Peyer's patch (tissue), 4 donors: ENCODE measurements at places on chromosomes 4 and X. TPM values are rescaled to one million over a fixed set of nuclear protein-coding genes. Genes with fewer than 3 reads are reported as not detected.

DNA sequence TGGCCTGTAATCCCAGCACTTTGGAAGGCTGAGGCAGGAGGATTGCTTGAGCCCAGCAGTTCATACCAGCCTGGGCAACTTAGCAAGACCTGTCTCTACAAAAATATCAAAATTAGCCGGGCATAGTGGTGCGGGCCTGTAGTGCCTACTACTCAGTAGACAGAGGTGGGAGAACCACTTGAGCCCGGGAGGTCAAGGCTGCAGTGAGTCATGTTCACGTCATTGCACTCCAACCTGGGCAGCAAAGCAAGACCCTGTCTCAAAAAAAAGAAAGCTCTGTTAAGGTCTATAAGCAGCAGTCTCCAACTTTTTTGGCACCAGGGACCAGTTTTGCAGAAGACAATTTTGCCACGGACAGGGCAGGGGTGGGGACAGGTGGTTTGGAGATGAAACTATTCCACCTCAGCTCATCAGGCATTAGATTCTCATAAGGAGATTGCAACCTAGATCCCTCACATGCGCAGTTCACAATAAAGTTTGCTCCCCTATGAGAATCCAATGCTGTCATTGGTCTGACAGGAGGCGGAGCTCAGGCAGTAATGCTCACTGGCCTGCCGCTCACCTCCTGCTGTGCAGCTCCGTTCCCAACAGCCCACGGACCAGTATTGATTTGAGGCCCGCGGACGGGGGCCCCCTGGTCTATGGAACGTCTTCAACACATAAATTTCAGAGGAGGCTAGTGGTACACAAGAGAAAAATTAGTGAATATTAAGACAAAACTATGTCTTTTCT, 67.9 kb downstream of the KLHL8 start:
- peaks cover 11% of the 10 kb centered on the region for H3K4me1 ChIP-seq
- no peak overlapping the region for H3K27ac ChIP-seq
- no peak overlapping the region for H3K4me3 ChIP-seq
- H3K36me3 ChIP-seq, result no peaks in the 10 kb centered on the region
- H3K27me3 ChIP-seq, result no peaks in the 10 kb centered on the region
- no peak for DNase-seq

- H3K36me3 ChIP-seq, result no peaks in the 10 kb centered on the region
- no peak overlapping the region for H3K27ac ChIP-seq
- DNase-seq, result no peak
- H3K27me3 ChIP-seq, result no peaks in the 10 kb centered on the region
- no peak overlapping the region for H3K4me3 ChIP-seq
Measured at GRCh38 chrX:31397119-31397518, 325.3 kb upstream of the FTHL17 start.

DNA sequence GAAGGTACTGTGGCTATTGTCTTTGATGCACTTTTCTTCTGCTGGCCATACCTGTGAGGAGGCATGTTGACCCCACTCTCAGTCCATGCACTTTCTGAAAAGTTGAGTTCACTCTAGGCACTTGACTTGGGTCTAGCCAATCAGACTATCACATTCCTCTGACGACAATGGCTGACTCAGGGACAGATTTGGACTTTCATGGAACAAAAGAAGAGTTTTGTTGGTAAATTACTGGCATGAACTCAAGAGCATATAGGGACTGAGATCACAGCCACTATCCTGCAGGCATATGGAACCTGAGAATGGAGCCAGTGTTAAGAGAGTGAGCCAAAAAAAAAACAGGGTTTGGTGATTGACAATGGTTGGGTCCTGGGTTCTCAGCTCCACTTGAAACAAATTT, 24.6 kb upstream of the CXCL6 start:
- H3K4me3 ChIP-seq, result no peak overlapping the region
- H3K4me1 ChIP-seq, result no peaks in the 10 kb centered on the region
- no peaks in the 10 kb centered on the region for H3K36me3 ChIP-seq

DNA sequence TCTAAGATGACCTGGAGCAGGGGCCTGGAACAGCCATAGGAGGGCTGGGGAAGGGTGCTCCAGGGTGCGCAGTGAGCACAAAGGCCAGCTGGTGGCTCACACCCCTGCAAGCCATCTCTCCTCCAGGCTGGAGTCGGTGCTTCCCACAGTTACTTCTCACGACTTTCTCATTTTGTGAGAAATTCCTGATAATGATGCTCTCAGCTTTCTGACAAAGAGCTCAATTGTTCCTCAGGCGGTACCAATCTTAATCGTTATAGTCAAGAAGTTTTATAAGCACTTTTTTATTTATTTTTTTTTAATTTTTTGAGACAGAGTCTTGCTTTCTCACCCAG, 11.7 kb upstream of the WFS1 start:
- no peak for DNase-seq
- H3K27me3 ChIP-seq, result no peaks in the 10 kb centered on the region
- no peak overlapping the region for H3K27ac ChIP-seq
- no peak overlapping the region for H3K4me3 ChIP-seq
- no peaks in the 10 kb centered on the region for H3K36me3 ChIP-seq
- H3K4me1 ChIP-seq, result no peaks in the 10 kb centered on the region

DNA sequence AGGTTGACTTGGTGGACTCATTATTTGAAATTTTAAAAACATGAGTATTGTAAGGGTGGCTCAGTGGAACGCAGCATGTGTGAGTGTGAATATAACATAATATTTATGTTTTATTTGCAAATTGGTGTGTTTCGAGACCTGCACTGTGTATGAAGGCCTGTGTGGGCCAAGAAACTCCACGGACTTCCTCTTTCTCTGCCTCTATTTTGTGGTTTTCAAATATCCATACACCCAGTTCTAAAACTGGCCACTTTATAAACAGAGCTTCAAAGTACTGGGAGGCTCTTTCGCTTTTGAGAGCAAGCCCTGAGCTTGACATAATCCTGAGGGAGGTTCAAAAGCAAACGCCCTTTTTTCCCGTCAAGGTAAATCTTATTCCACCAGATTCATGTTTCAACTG, 187.7 kb downstream of the GPAT3 start:
- no peak overlapping the region for H3K27ac ChIP-seq
- no peaks in the 10 kb centered on the region for H3K36me3 ChIP-seq
- no peaks in the 10 kb centered on the region for H3K27me3 ChIP-seq
- no peak overlapping the region for H3K4me3 ChIP-seq

- no peaks in the 10 kb centered on the region for H3K36me3 ChIP-seq
- no peaks in the 10 kb centered on the region for H3K4me1 ChIP-seq
- no peaks in the 10 kb centered on the region for H3K27me3 ChIP-seq
Measured at GRCh38 chr4:53601251-53601764, 10.0 kb upstream of the LNX1 start.

DNA sequence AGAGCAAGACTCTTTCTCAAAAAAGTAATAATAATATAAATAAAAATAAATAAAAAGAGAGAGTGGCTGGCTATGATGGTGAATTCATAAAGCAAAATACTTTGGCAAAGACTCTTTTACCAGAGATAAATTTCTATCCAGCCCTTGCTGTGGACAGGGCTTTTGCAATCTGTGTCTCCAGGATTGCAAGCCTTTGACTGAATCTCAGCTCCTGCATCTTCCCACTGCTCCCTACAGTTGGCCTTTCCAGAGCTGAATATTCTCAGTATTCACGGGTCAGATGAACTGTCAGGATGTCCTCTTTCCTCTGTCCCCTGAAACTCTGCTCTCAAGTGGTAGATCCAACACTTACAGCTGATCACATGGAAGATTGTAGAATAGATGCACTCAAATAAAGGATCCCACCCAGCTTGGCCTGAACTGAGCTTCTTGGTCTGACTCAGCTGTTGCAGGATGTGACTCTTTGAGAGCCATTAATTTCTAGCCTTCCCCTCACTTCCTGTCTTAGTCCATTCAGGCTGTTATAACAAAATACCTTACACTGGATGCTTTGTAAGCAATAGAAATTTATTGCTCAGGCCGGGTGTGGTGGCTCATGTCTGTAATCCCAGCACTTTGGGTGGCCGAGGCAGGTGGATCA, 123.4 kb upstream of the GUCY1A1 start:
- DNase-seq, result no peak
- H3K4me1 ChIP-seq, result no peaks in the 10 kb centered on the region
- H3K36me3 ChIP-seq, result no peaks in the 10 kb centered on the region
- no peaks in the 10 kb centered on the region for H3K27me3 ChIP-seq

JAKMIP1 gene
- 6.6 TPM for total RNA-seq

CLDN22 gene
- total RNA-seq, result not detected

BBS12 gene
- 1.7 TPM for total RNA-seq
